ENCODE measurements at places on chromosomes 13 and 19.

GRCh38 chr19:16457195-16457953 lies 14.4 kb downstream of the EPS15L1 start:
- no peak for DNase-seq

GRCh38 chr13:106490569-106491321 lies 44.7 kb downstream of the EFNB2 start:
- no peak for DNase-seq

GRCh38 chr19:56687031-56687430 lies 15.5 kb upstream of the ZNF835 start:
- DNase-seq = no peak

DNA sequence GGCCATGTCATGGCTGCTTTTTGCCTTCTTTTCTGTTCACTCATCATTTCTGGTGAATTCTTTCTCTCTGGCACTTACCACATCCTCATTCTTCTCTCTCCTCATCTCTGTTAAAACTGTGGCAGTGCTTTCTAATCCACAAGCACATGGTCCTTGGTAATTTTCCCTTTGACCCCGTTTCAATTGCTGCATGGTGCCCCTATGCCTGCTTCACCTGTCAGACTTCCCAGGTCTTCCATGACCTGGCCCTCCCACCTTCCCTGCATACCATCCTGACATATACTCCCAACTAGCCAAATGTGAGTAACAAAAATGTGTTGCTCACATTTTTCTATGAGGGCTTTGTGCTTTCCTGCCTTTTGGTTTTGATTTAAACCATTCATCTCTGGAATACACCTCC lies 286.5 kb downstream of the MTUS2 start:
- no peak for DNase-seq

- DNase-seq = no peak
These were observed 40.7 kb upstream of the MCF2L start for GRCh38 chr13:112928020-112928971.

DNA sequence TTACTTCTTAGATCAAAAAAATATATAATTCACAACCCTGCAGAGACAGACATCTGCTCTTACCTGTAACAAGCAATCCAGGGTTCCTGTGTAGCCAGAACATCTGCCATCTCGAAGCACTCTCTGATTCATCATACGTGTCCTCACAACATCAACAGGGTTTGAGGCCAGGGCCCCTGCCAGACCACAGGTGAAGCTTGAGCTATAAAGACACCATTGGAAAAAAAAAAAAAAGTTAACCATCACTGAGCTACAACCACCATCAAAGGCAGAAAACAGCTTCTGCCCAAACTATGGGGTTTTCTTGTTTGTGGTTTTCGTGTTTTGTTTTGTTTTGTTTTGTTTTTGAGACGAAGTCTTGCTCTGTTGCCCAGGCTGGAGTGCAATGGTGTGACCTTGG lies 19.3 kb downstream of the SLC25A30 start:
- no peak for DNase-seq

GRCh38 chr19:1046836-1047695 lies 7.2 kb downstream of the ABCA7 start:
- DNase-seq = no peak

GRCh38 chr19:33638167-33639034 lies 16.6 kb downstream of the CHST8 start:
- no peak for DNase-seq

DNA sequence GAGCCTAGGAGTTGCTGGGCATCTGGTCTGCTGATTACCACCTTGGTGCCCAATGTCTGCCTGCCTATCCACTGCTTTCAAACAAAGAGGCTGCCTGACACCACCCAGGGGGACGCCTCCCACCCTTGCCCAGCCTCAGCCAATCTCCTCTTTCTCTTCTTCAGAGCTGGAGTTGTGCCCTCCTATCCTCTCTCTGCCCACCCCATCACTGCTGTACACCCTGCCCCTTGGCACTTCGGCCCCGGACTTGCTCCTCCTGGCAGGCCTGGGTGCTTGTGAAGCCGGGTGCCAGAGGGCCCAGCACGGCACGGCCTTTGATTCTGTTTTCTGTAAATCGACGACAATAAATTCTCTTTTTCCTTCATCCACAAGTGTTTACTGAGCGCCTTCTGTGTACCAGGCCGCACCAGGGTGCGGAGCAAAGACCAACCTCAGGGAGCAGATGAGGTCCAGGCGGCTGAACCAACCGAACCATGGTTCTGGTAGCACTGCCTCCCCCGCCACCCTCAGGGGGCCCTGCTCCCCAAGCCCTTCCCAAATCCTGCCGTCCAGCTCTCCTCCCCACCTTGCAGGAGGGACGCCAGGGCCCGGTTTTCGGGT lies 5.0 kb downstream of the RNF225 start:
- DNase-seq = no peak

GRCh38 chr19:51024924-51025323 lies 1.5 kb downstream of the KLK11 start:
- DNase-seq = no peak

- no peak for DNase-seq
These were observed 590.9 kb upstream of the SGCG start for GRCh38 chr13:22589880-22590279.

DNA sequence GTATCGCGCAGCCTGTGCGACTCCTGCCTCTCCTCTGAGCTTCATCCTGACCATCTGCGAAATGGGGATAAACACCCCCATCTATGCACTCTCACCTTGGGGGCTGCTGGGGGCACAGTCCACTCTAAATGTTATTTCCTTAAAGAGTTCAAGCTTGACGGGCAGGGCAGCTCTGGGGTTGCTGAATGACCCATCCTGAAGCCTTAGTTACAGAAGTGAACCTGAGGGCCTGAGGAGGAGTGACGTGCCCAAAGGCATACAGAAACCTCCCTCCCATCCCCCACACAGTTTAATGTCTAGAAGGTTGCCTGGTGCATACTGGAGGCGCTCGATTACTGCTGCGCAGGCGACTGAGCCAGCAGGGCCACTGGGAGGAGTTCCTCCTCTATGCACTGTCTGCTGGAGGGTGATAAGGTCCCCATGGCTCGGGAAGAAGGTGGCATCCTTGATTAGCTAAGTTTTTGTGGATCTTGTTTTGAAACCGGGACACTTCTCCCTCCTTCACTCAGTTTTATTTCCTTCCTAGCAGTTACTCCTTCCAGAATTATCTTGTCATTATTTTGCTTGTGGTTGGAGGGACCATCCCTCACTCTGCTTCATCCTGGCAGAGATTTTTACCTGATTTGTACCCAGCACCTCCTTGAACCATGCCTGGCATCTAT lies 572 bp upstream of the FKBP8 start:
- peak; percentile 18 for DNase-seq

- peak; percentile 35 for DNase-seq
These were observed 220.4 kb upstream of the HTR2A start for GRCh38 chr13:47117268-47117667.

DNA sequence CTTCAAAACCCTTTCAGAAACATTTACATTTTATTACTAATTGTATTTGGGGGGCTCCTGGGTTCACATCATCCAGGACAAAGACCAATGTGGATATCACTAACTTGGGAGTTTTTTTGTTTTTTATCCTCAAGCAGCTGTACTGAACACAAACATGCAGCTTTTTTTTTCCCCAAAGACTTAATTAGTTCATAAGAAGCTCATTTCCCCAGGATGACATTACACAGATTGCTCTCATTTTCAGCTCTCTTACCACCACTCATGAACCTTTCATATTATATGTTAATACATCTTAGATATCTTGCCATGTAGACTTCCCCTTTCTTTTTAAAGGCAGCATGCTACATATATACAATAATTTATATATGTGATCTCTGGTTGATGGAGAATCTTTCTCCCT lies 118.7 kb upstream of the MAB21L1 start:
- no peak for DNase-seq

- no peak for DNase-seq
These were observed 346.6 kb downstream of the RFC3 start for GRCh38 chr13:34164582-34164981.

DNA sequence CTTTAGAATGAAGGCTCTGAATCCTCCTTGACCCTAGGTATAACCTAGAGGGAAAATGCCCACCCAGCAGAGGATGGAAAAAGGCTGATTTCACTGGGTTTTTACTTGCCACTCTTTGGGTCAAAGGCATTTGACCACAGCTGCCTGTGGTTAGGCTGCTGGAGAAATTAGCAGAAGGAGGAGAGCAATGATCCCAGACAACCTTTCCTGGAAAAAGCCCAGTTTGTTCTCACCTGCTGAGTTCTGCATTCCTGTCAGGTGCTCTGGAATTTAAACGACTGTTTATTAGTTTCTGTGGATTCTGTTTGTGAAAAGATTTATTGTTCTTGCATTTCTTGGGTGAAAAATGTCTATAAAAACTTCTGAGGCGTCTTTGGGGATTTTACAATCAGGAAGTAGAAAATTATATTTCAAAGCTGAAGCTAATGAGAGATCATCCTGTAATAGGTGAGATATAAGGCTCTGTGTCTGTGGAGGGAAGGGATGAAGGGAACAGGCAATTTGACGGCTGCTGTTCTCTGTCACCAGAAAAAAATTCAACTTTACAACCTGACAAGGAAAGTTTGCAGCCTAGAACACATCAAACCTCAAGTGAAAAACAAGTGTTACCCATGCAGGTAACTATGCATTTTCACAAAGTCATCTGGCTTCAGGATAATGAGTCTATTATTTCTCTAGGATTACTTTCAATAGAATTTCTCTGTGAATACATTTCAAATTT lies 519.7 kb downstream of the DIAPH3 start:
- no peak for DNase-seq

GRCh38 chr19:44212866-44213346 lies 574 bp downstream of the ZNF227 start:
- peak; percentile 45 for DNase-seq

- DNase-seq = no peak
These were observed 16.3 kb downstream of the POP4 start for GRCh38 chr19:29622166-29623070.

DNA sequence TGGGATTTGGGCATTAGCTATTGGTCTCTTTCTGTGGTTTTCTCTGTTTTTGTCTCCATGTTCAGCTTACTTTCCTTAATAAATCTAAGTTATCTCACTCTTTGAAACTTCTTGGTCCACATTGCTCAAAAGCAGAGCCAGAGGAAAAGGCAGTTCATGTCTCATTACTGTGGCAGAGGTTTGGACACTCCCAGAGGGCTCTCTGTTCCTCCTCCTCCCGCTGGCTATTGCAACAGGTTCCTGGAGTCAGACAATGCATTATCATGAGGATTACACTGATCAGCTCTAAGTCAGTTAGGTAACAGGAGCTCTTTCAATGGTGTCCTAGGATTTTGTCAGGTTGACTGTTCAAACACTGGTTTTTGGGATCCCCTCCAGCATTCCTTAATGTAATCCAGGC lies 298.8 kb downstream of the NDFIP2 start:
- DNase-seq = no peak

DNA sequence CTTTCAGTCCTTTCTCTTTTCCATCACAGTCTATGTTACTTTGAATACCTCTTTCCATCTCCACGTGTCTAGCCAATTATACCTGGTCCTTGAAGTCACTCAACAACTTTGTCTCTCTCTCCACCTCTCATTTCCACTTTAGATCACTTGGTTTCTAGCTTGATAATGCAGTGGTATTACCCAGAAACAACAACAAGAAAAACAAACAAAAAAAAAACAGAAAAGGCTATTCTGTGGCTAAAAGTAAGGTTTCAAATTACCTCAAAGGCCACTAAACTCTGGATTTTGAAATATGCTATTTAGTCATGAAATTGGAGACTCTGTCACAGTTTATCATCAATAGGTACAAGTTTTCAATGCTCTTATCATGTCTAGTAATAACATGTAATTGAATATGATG lies 184.8 kb downstream of the PCDH9 start:
- DNase-seq = no peak

- DNase-seq = no peak
These were observed 2.8 kb upstream of the KCNJ14 start for GRCh38 chr19:48452289-48453190.

DNA sequence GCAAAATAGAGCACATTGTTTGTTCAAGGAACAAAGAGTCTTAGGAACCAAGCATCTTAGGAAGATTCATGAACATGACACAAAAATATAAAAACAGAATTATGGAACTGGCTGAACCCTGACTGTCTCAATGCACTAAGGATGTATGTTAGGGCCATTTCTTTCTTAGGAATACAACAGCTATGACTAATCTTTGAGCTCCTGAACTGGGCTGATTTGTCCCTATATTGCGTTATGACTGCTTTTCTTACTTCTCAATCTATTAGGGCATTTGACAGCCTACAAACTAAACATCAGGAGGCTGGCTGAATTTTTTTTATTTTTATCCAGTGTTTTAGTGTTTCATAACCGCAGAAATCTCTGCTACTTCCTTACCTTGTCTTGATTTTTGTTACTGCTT lies 211.2 kb downstream of the OXGR1 start:
- DNase-seq = no peak

GRCh38 chr13:21176982-21177284 lies 475 bp downstream of the MRPL57 start:
- DNase-seq = no peak

DNA sequence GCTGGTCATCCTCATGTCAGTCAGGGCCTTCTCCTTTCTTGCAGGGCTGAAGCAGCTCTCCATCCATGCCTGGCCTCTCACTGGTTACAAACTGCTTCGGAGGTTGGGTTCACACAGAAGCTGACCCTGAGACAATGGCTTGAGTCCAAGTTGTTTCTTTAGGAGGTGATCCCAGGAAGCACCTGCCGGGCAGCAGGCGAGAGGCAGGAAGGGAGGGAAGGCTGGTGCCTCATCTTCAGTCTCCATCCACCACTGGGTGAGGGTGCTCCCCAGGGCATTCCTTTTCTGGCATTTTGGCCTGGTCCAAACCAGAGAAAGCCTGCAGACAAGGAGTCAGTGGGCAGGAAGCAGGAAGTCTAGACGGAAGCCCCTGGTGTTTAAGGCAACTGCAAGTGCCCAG lies 17.6 kb upstream of the SPATA13 start:
- DNase-seq = no peak

GRCh38 chr19:58558066-58558622 lies at the start of gene UBE2M:
Gene UBE2M, minus strand, starts transcription at chr19:58558611. Its CDS starts 230 bp downstream, at chr19:58558381.
- DNase-seq = no peak

- DNase-seq = no peak
These were observed 10.0 kb downstream of the SCGB2B2 start for GRCh38 chr19:34666958-34667265.

- DNase-seq = no peak
These were observed 87.0 kb upstream of the TM9SF2 start for GRCh38 chr13:99414048-99414995.

GRCh38 chr13:95920485-95920884 lies 132.7 kb downstream of the UGGT2 start:
- DNase-seq = no peak

- no peak for DNase-seq
These were observed 31.4 kb downstream of the SMAD9 start for GRCh38 chr13:36888645-36889044.
